ENCODE measurements at places on chromosomes 7 and 10.

DNA sequence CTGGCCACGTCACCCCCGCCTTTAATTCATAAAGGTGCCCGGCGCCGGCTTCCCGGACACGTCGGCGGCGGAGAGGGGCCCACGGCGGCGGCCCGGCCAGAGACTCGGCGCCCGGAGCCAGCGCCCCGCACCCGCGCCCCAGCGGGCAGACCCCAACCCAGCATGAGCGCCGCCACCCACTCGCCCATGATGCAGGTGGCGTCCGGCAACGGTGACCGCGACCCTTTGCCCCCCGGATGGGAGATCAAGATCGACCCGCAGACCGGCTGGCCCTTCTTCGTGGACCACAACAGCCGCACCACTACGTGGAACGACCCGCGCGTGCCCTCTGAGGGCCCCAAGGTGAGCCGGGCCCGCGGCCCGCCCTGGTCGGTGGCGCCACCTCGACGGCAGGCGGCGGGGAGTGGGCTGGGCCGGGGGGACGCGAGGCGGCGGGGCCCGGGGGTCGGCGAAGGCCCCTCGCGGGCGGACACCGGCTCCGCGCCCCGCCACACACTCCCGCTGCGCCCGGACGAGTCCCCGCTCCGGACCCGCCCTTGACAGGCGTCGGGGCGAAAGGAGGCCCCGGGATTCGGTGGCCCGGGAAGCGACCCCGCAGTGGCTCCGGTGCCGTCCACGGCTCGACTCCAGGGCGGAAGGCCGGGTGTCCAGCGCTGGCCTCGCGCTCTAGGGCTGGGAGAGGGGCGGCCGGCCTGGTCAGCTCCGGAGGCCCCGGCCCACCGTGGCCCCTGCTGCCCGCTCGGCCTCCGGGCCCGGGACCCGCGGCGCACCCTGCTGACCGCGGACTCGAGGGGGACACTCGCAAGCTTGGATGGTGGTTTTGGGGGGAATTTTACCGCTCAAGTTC lies 557 bp downstream of the BAG3 start:
- no peak for DNase-seq

- no peak for DNase-seq
Observed at GRCh38 chr7:32501522-32501921, 6.2 kb downstream of the AVL9 start.

DNA sequence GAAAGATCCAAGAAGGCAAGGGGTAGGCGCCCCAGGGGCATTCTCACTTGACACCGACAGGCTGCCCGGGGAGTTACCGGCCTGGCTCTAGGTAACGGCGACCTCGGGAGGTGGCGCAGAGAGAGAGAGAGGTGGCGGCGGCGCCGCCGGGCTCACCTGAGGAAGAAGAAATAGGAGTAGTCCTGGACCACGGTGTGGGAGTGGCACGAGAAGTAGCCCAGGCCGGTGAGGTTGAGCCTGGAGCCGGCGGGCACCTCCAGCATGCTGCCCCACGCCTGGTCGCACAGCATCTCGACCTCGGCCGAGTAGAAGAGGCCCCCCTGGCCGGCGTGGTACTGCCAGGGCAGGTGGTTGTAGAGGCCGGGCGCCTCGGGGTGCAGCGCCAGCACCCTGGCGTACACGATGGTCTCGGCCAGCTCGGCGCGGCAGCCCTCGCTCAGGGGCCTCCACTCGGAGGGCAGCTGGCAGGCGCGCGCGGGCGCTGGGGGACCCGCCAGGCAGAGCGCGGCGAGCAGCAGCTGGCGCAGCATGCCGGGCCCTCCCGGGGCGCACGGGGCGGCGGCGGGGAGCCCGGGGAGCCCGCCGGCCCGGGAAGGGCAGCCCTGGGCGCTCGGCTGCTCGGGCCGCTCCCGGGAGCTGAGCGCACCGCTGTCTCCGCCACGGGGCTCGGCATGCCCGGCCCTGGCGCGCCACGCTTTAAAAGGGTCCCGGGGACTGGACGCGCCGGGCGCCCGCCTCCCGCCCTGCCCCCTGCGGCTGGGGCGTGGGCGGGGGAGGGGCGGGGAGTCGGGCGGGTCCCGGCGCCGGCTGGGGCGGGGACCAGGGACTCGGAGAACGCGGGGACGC lies at the start of gene CCDC3:
TSS of gene CCDC3 (minus strand) at position 673 of the 846 bp plus-strand sequence. CDS start at position 530, 143 bp downstream.
- DNase-seq = no peak

DNA sequence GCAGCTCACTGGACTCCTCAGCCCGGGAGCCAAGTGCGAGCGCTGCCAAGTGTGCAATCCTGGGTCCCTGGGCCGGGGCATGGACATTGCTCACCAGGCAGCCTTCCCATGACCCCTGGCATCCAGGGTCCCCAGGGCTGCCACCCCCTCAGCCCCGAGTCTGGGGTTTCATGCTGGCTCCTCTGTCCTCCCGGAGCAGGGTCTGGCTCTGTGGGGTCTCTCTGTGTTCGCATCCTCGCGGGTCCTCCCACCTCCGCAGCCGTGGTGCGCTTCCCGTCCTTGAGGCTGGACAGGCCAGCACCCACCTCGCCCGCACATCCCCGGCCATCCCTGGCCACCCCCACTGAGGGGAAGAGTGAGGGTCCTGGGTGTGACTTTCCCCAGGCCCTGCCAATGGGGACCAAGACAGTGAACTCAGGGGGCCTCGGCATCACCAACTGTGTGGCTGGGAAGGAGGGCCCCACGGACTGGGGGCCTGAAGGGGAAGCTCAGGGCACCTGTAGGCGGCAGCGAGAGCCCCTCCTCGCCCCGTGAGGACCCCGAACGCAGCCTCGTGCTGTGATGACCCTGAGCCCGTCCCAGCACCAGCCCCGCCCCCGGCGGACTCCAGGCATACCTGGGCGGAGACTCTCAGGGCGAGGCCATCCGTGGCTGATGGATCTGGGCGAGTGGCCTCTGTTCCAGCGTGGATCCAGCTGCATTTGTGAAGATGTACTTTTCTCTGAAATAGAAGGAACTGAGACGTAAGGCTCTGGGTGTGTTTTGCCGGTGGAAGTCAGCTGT lies 50.3 kb upstream of the CFAP46 start:
- no peak for DNase-seq

- DNase-seq = no peak
Observed at GRCh38 chr7:2956076-2956475, 87.6 kb downstream of the CARD11 start.

- DNase-seq = no peak
Observed at GRCh38 chr7:13988065-13988464, 1.4 kb downstream of the ETV1 start.

DNA sequence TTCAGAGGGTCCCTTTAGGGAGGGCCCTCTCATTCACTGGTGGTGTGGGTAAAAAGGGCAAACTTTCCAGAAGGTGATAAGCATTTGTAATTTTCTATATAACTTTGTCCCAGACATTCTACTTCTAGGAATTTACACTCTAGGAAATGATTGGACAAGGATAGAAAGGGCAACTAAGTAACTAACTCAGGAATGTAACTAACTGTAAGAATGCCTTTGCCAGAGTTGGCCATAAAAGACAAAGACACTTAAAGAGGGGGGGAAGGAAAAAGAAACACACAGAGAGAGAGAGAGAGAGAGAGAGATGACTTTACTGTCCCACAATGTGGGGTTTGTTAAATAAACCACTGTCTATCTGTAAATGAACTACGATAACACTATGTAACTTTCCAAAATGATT lies 38.5 kb upstream of the ITPRID1 start:
- no peak for DNase-seq

GRCh38 chr10:33709008-33709753 lies 374.7 kb upstream of the NRP1 start:
- no peak for DNase-seq

- no peak for DNase-seq
Observed at GRCh38 chr10:61835069-61835945, 66.2 kb upstream of the ARID5B start.

DNA sequence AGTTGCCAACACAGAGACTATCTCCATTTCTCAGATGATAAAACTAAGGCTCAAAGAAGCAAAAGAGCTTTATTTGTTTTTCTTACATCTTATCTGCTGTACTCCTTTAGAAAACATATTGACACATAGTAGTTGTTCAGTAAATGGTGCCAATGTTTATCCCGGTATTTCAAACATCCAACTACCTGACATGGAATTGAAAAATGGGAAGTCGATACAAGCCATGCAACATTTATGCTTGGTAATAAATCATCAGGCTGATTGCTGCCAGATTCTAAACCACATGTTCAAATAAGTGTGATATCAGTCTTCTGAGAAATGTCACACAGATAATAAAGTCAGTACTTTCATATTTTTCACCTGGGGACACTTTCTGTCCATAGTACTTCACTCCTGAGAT lies 65.8 kb upstream of the C10orf120 start:
- DNase-seq = no peak

GRCh38 chr7:19772841-19773760 lies at the start of gene TMEM196:
TSS of gene TMEM196 (minus strand) at chr7:19773617. CDS start at chr7:19772696, 921 bp downstream.
- no peak for DNase-seq

DNA sequence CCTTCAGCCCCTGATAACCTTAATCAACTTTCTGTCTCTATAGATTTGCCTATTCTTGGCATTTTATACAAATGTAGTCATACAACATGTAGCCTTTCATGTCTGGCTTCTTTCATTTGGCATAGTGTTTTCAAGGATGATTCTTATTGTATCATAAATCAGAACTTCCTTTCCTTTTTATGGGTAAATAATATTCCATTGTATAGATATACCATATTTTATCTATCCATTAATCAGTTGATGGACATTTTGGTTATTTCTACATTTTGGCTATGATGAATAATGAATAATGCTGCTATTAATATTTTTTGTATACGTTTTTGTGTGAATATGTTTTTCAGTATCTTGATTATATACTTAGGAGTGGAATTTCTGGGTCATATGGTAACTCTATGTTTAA lies 720.8 kb downstream of the LRMDA start:
- no peak for DNase-seq

DNA sequence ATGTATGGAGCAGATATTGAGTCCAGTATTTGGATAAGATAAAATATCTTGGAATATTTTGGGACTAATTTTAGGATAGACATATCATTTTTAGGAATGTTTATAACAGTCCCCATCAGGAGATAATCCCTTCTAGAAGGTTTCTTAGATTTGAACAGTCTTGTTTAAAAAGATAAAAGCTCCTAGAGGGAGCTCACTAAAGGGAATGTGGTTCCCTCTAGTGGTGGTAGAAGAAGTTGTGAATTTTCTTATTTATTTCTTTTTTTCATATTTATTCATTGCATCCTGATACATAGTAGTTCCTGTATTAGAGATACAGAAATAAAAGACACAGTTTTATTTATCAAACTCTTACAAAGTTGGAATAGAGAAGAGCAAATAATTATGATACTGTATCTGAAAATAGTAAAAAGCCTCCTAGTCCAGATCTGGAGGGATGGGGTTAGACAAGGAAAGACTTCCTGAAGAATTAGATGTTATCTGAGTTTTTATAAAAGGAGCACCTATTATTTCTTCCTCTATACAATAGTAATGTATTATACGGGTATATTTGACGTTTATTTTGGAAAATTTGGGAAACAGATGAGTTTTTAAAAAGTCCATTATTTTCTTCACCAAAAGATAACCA lies 24.5 kb upstream of the KLF14 start:
- DNase-seq = no peak

DNA sequence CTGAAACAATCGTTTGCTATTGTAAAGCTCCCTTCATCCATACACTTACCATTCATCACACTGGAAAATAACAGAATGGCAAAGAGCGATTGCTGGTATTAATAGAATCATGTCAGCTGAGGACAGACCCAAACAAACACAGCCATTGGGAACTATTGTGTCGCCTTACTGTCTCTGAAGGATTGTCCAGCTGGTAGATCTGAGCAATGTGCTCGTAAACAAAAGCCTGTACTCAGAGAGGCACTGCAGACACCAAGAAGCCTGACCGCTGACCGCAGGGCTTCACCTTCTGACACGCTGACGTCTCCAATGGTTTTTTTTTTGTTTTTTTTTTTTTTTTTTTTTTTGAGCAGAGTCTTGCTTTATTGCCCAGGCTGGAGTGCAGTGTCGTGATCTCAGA lies 151.0 kb upstream of the FRMD4A start:
- DNase-seq = no peak

GRCh38 chr7:116859323-116859722 lies 3.1 kb upstream of the CAPZA2 start:
- DNase-seq = no peak

GRCh38 chr10:13630231-13630630 lies 43.5 kb downstream of the PRPF18 start:
- no peak for DNase-seq

DNA sequence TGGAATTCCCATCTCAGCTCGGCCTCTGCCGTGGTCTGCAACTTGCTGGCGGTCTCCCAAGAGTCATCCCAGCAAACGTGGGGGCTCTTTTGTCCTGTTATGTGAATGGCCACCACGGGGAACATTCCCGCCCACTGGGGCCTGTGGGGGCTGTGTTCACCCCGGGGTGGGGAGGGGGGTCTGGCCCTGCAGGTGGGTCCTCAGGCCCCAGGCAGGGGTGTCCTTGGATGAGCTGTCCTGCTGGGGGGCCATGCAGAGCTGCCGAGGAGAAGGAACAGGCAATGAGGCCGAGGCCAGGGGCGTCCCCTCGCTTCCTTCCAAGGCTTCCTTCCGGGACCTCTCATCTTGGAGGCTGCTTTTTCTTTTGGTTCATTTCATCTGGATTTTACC lies 24.4 kb upstream of the PITRM1 start:
- DNase-seq = no peak

- no peak for DNase-seq
Observed at GRCh38 chr10:97074256-97075145, 111.3 kb downstream of the SLIT1 start.

- no peak for DNase-seq
Observed at GRCh38 chr7:99362801-99363200, 11.7 kb upstream of the ARPC1B start.

- DNase-seq = no peak
Observed at GRCh38 chr7:95632609-95633008, 36.3 kb upstream of the PDK4 start.

DNA sequence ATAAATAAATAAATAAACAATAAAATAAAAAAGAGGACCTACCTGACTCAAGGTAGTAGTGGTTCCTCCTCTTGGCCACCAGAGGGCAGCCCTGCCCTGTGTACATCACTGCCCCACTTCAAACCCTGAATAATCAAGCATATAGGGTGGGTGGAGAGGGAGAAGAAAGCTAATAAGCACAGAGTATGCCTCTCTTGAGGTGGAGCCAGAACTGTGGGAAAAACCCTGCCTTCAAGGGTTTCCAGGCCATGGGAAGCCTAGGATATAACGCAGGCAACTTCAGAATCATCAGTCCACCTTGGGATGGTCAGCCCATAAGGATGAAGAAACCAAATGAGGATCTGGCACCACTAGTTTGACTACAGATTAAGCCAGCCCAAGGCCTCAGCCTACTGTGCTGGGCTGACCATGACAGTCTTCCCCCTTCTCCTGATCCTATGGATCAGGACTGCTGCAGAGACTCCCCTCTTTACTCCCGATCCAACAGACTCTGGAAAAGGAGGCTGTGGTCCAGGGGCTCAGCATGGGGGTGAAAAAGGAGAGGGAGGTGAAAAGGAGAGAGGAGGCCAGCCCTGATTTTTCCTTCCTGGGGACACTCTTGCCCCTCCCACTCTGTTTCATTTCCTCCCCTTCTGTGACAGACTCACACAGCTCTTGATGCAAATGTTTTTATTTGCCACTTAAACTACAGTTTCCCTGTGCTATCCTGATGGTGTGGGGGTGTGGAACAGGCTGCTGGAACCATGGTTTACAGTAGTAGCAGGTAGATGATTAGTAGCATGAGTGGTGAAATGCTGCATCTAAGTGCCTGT lies 10.1 kb downstream of the AVPI1 start:
- DNase-seq = no peak

GRCh38 chr10:115093286-115093775 lies at the start of gene ATRNL1:
TSS of gene ATRNL1 (plus strand) at chr10:115093365. CDS start at chr10:115093751, 386 bp downstream.
- no peak for DNase-seq
